ENCODE measurements at places on chromosomes 7 and 10. TPM values are rescaled to one million over a fixed set of nuclear protein-coding genes. Genes with fewer than 3 reads are reported as not detected.

The MNX1 gene
- total RNA-seq, result 0.63 TPM

The JCAD gene
- total RNA-seq, result 9.0 TPM

The BLVRA gene
- 28.9 TPM for total RNA-seq

The INA gene
- 2.9 TPM for total RNA-seq

The ABCA13 gene
- 0.38 TPM for total RNA-seq

The C10orf67 gene
- under 0.01 TPM for total RNA-seq

The ADAP1 gene
- 0.98 TPM for total RNA-seq

The EMX2 gene
- total RNA-seq, result 2.3 TPM

The RNF148 gene
- total RNA-seq, result not detected

The BBIP1 gene
- total RNA-seq, result 17.8 TPM

The CCL26 gene
- 0.38 TPM for total RNA-seq

The PDE6C gene
- total RNA-seq, result not detected

The PON3 gene
- not detected for total RNA-seq

The KEL gene
- 0.13 TPM for total RNA-seq

The GIMAP1 gene
- not detected for total RNA-seq

The HOXA5 gene
- total RNA-seq, result 23.5 TPM

The TLX1 gene
- total RNA-seq, result not detected

The TSPAN12 gene
- total RNA-seq, result 33.7 TPM

The HGF gene
- 0.16 TPM for total RNA-seq

The NEBL gene
- 3.3 TPM for total RNA-seq

The AASS gene
- total RNA-seq, result 14.3 TPM

The UTF1 gene
- total RNA-seq, result not detected

The IKZF5 gene
- 2.9 TPM for total RNA-seq

The CFTR gene
- total RNA-seq, result 1.3 TPM

The NEURL1 gene
- total RNA-seq, result 0.51 TPM

The NODAL gene
- total RNA-seq, result not detected

The MORN4 gene
- total RNA-seq, result 9.5 TPM

The IFIT2 gene
- total RNA-seq, result 2.2 TPM

The ITPRID1 gene
- total RNA-seq, result not detected

The GRB10 gene
- 53.8 TPM for total RNA-seq

The ENTPD1 gene
- 0.16 TPM for total RNA-seq

The PLAC9 gene
- total RNA-seq, result not detected

The TDRD1 gene
- not detected for total RNA-seq

The GPR26 gene
- not detected for total RNA-seq

The TYW1 gene
- 10.4 TPM for total RNA-seq

The TEX47 gene
- total RNA-seq, result not detected

The DLG5 gene
- 46.8 TPM for total RNA-seq

The SFRP4 gene
- 27.4 TPM for total RNA-seq

The SYT15 gene
- total RNA-seq, result 0.89 TPM

The CALHM1 gene
- not detected for total RNA-seq

The CALCR gene
- not detected for total RNA-seq

The FAM25G gene
- total RNA-seq, result not detected

The OR9A2 gene
- total RNA-seq, result not detected

The RPS24 gene
- total RNA-seq, result 1,406 TPM

The MICU1 gene
- total RNA-seq, result 30.3 TPM

The DLX6 gene
- not detected for total RNA-seq
